ENCODE measurements at places on chromosomes 13 and 19. TPM values are rescaled to one million over a fixed set of nuclear protein-coding genes. Genes with fewer than 3 reads are reported as not detected.

OR7D2 gene
- total RNA-seq = not detected

DNA sequence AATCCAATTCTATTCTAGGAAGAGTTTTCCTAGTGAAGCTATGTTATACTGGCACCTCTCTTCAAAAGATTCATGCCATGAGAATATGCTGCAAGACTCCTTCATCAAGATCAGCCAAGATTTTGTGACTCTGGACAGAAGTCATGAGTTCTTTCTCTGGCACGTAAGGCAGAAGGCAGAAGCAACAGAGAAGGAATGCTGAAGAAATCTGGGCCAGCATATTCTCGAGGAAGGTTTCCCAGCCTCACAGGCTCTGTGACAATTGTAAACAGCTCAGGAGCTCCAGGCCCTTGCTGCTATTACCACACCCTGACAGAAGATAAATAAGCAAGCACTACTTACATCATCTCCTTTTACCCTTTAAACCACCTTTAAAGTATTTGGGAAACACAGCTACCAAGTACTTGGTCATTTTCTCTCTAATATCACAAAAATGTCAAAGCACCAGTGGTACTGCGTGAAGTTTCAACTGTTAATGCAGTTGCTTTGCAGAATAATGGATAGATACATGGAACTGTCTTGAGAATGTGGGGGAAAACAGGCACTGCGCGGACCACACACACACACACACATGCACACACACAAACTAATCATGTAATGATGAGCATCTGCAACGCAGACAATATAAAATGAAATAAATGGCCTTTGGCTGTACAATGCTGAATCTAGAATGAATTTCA lies 55.4 kb downstream of the INTS6 start:
- no peak overlapping the region for H3K27ac ChIP-seq
- no peak overlapping the region for H3K4me3 ChIP-seq
- H3K27me3 ChIP-seq = no peaks in the 10 kb centered on the region

- DNase-seq = no peak
- no peak overlapping the region for H3K27ac ChIP-seq
- H3K27me3 ChIP-seq = peaks cover 5% of the 10 kb centered on the region
- H3K36me3 ChIP-seq = no peaks in the 10 kb centered on the region
Measured at GRCh38 chr13:91302111-91302510, 45.4 kb upstream of the MIR17HG start.

- no peak for DNase-seq
- no peak overlapping the region for H3K4me3 ChIP-seq
- no peak overlapping the region for H3K27ac ChIP-seq
Measured at GRCh38 chr19:45524575-45525129, 17.4 kb downstream of the VASP start.

DNA sequence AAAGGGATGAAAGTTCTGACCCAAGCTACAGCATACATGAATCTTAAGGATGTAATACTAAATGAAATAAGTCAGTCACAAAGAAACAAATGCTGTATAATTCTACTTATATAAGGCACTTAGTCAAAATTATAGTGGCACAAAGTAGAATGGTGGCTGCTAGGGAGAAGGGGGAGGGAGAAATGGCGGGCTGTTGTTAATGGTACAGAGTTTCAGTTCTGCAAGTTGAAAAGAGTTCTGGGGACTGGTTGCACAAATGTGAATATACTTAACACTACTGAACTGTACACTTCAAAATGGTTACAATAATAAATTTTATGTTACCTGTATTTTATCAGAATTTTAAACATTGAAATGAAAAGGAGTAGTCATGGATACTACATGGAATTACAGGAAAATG lies 48.9 kb upstream of the CLDN10 start:
- no peaks in the 10 kb centered on the region for H3K4me1 ChIP-seq
- no peak overlapping the region for H3K27ac ChIP-seq
- H3K36me3 ChIP-seq = no peaks in the 10 kb centered on the region
- H3K4me3 ChIP-seq = no peak overlapping the region
- no peaks in the 10 kb centered on the region for H3K27me3 ChIP-seq

DNA sequence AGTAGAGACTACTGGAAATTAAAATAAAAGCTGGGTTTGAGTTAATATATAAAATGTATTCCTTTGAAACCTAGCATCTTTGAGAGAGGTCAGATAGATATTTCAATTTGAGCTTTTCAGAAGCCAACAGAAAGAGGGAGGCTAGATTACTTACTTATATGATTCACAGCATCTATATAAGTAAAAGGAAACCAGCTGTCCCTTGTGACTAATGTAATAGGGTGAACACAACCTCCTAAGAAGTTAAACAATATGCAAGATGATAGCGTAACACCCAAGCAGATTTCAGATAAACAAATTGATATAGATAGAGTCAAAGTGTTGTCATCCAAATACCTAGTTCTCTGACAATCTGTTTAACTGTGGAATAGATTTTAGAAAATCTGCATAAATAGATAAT lies 393.5 kb upstream of the GPC6 start:
- H3K27ac ChIP-seq = no peak overlapping the region
- no peaks in the 10 kb centered on the region for H3K36me3 ChIP-seq
- no peaks in the 10 kb centered on the region for H3K4me1 ChIP-seq

DNA sequence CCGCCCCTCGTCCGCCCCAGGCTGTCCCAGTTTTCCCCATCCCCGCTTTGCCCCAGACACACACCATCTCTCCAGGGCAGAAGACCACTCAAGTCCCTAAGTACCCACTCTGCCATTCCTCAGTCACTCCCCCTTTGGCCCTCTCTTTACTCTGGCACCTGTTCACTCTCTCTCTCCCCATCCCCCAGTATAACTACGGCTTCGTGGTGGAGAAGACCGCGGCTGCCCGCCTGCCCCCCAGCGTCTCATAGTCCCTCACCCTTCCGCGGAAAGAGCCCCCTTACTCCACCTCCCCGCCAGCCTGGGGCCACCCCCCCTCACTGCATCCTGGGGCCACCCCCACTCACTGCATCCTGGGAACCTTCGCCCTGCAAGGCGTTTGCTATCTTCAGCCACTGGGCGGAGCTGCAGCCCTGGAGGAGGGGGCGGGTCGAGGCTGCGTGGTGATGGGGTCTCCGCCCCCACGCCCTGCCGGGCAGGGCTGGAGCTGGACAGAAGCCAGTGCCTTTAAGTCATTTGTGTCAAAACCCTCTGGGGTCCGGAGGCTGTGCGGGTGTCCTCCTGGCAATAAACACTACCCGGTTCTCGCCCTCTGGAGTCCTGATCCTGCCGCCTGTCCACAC lies 5.0 kb downstream of the MVB12A start:
- peaks cover 6% of the 10 kb centered on the region for H3K36me3 ChIP-seq
- no peaks in the 10 kb centered on the region for H3K27me3 ChIP-seq
- peaks cover 10% of the 10 kb centered on the region for H3K4me1 ChIP-seq
- no peak overlapping the region for H3K27ac ChIP-seq
- no peak overlapping the region for H3K4me3 ChIP-seq

DNA sequence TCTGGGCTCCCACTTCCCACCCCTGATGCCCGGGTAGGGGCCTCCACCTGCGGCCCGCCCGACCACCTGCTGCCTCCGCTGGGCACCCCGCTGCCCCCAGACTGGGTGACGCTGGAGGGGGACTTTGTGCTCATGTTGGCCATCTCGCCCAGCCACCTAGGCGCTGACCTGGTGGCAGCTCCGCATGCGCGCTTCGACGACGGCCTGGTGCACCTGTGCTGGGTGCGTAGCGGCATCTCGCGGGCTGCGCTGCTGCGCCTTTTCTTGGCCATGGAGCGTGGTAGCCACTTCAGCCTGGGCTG lies 7.9 kb downstream of the DBP start:
- H3K27me3 ChIP-seq = no peaks in the 10 kb centered on the region
- peaks cover 5% of the 10 kb centered on the region for H3K36me3 ChIP-seq
- no peak overlapping the region for H3K27ac ChIP-seq
- peaks cover 41% of the 10 kb centered on the region for H3K4me1 ChIP-seq

DNA sequence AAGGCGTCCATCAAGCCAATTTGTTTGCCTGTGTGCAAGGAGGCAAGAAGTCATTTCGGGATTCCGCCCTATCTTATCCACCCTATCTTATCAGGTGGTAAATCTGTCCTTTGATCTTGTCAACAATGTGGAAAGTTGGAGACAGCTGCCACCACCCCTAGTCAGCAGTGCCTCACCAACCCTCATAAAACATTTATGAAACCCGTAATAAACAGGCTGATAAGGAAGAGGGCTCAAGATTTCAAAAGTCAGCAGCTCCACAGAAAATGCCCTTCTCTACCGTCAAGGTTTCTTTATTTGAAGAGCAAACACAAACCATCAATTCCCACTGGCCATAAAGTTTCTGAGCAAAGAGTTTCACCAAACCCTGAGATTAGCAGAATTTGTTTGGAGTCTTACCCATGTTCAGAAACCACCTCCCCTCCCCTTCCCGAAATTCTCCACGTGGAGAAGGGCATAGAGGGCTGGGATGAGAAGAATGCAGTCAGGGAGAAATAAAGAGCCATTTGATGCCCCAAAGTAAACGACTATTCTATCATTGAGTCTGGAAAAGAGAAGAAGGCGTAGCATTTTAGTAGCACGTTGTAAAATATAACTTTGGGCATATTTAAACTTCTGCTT lies 196.0 kb upstream of the GPR12 start:
- no peak overlapping the region for H3K27ac ChIP-seq
- H3K4me3 ChIP-seq = no peak overlapping the region

- no peak for DNase-seq
- peaks cover 3% of the 10 kb centered on the region for H3K36me3 ChIP-seq
- H3K27me3 ChIP-seq = peaks cover 41% of the 10 kb centered on the region
- peaks cover 9% of the 10 kb centered on the region for H3K4me1 ChIP-seq
- H3K4me3 ChIP-seq = no peak overlapping the region
Measured at GRCh38 chr19:40217027-40217810, 965 bp downstream of the TTC9B start.

HCST gene
- 195 TPM for total RNA-seq

GRCh38 chr13:30134578-30134977 lies 172.8 kb downstream of the KATNAL1 start:
- no peaks in the 10 kb centered on the region for H3K27me3 ChIP-seq
- no peaks in the 10 kb centered on the region for H3K36me3 ChIP-seq
- DNase-seq = no peak
- H3K27ac ChIP-seq = no peak overlapping the region
- no peak overlapping the region for H3K4me3 ChIP-seq

NPAS1 gene
- total RNA-seq = 0.41 TPM

GRCh38 chr19:55493645-55494171 lies 5.5 kb downstream of the SSC5D start:
- DNase-seq = no peak
- H3K27ac ChIP-seq = no peak overlapping the region
- H3K36me3 ChIP-seq = no peaks in the 10 kb centered on the region

DNA sequence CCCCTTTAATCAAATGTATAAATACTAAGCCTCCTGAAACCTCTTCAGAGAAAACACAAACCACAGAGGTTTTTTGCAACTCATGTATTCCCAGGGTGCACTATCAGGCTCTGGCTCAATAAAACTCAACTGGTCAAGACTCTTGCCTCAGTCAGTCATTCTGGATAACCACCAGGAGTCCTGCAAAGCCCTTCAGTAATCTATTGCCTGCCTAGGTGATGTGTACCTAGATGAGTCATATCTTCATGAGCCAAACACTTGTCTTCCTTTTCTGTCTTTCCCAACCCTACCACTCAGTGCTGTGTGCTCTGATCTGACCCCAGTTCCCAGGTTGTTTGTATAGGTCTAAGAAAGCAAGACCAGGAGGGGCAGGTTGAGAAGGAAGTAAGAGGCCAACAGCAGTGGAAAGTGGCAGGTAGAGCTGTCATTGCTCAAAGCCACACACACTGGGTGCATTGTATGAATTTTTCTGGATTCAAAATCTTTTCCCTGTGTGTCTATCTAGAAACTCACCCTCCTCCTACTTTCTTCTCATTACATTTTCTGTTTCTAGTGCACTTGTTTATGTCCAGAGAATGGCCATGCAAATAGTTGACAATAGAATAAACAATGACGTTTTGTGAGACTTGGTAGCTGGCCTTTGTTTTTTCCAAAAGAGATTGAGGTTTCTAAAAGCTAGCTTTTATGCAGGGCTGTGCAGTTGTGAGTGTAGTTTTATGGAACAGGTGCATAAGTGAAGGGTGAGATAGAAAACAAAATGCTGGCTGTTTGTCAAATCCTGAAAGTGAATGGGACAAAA lies 48.1 kb downstream of the PSG1 start:
- no peaks in the 10 kb centered on the region for H3K27me3 ChIP-seq
- no peaks in the 10 kb centered on the region for H3K36me3 ChIP-seq
- no peaks in the 10 kb centered on the region for H3K4me1 ChIP-seq
- no peak for DNase-seq
- no peak overlapping the region for H3K27ac ChIP-seq

Measured in activated CD8-positive, alpha-beta memory T cell treated with anti-CD3 and anti-CD28 coated beads, Interleukin-2, amount 10 ng/mL, durations not matched to agents 7 days and 5 days (primary cell).